Cardiac fibroblast (primary cell): ENCODE measurements at places on chromosomes 11 and 22.

DNA sequence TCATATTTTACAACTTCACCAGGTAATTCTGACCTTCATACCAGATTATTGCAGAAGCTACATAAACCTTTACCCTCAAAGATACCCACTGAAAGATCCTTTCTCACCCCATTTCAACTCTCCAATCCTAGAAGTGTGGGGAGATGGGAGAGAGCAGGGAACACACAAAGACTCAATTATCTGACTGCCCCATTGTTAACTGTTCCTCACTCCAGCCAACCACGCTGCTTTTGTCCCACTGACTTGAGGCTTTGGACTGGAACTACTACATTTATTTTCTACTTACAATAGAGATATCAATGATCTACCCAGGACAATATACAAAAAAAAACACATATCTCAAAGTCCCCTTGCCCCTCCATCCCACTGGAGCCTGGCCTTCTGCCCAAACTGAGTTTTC lies 44.7 kb upstream of the SLN start:
- no peak for DNase-seq

- no peak for DNase-seq
These were observed 30.6 kb downstream of the AMPD3 start for GRCh38 chr11:10485646-10486045.

DNA sequence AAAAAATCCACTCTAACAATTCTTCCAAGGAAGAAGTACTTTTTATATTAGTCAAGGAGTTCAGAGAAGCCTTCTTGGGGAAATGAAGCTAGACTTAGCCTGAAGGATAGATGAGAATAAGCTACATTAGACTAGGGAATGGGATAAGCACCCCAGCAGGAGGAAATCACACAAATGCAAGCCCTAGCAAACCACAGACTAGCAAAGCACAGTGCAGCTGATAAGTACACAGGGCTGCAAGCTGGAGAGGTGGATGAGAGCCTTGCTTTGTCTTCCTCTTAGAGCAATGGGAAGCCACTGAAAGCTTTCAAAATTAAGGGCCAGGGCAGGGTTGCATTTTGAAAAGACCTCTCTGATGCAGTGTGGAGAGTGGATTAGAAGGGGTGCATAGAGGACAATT lies 946.2 kb downstream of the LRRC4C start:
- DNase-seq, result no peak

DNA sequence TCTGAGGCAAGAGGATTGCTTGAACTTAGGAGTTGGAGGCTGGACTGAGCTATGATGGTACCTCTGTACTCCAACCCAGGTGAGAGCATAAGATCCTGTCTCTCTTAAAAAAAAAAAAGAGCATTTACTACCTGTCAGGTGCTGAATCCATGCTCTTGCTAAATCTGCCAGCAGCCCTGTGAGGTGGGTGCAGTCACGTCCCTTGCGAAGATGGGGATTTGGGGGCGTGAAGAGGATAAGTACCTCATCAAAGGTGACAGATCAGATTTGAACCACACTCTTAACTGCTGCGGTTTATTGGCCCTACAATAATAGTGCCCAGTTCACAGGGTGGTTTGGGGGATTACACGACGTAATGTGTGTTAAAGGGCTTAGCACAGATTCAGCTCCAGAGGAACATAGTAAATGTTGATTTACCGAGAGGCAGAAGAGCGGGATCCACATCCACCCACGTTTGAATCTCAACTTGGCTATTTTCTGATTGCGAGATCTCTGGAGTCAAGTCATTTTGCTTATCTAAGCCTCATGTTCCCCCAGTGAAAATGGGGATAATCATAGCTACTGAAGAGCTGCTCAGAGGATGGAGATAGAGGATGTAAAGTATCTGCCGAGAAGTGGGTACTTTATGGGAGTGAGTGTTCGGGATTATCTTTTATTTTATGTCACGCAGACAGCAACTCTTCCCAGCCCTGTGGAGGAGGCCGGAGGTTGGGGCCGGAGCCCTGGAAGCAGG lies 28.1 kb upstream of the LRRC10B start:
- no peak for DNase-seq

DNA sequence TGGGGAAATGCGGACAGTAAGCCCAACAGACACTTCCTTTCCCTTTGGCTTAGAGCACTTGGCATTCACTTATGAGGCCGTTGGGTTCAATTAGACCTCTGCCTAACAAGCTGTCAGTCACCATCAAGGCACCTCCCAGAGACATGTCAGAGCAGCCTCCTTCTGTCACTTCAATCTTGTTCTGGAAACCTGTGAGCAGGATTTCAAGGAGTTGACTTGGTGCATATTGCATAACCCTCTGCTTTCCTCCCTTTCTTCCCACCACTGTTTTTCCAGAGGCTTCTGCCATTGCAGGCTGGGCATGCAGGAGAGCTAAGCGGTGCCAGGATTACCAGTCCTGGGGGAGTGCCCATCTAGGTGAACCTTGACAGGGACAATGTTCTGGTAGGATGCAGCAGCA lies 484.2 kb upstream of the LRRC4C start:
- no peak for DNase-seq

DNA sequence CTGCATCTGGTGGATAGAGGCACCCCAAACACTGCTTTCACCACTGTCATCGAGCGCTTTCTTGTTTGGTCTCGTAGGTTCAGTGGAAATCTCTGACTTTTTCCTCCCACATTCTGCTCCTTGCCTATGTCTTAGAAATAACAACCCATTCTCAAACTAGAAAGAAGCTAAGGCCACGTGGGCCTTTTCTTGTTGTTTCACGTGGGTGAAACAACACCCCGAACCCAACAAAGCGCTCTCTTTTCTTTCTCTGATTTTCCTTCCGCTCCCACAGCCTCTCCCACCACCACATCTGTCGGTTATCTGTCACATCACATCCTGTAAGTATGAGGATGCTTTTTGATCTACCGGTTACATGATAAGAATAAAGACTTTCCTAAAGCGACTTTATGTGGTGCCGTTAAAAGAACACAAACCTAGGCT lies 77.1 kb downstream of the LINC01488 start:
- no peak for DNase-seq

DNA sequence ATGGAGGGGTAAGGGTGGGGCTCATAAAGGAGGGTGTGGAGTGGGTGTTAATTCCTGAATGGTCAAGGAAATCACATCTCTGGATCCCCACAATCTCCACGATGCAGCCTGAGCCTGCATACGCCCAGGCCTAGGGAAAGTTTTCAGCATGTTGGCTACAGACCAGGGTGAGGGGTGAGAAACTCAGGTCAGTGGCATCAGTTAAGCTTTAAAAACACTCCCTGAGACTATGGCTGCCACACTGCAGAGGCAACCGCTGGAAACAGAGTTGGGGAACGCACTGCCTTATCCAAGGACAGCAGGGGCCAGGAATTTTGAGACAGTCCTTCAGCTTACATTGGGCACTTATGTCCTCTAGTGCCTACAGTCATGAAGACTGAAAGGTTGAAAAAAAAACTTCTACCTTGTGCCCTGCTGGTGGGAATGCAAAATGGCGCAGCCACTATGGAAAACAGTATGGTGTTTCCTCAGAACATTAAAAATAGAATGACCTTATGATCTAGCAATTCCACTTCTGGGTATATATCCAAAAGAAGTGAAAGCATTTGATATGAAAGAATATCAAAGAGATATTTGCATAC lies 19.7 kb downstream of the DKK3 start:
- no peak for DNase-seq

DNA sequence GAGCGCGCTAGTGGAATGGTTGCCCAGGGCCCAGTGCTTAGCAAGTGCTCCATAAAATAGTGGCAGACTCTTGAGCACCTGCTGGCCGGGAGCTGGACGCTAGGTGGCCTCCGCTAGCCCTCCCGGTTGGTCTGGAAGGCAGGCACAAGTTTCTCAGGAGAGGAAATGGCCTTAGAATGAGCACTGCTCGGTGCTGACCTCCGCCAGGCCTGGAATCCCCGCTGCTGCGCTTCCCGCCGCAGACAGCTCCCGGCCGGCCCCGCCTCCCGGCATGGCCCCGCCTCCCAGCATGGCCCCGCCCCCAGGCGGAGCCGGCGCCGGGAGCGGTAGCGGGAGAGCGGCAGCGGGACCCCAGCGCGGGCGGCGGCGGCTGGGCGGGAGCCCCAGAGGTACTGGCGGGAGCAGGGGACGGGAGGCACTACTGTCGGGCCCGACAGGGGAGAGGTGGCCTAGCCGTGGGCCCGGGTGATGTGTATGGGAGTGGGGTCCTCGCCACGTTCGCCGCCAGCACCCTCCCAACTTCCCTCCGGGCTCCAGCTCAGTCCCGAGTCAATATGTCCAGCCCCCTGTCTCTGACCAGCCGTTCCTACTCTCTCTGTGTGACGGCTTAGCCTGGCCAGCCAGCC lies at the start of gene SIPA1:
Gene SIPA1, plus strand, starts transcription at position 308 of the 626 bp plus-strand sequence. CDS start 2,821 bp downstream, outside the sequence.
- peak; percentile 91 for DNase-seq

DNA sequence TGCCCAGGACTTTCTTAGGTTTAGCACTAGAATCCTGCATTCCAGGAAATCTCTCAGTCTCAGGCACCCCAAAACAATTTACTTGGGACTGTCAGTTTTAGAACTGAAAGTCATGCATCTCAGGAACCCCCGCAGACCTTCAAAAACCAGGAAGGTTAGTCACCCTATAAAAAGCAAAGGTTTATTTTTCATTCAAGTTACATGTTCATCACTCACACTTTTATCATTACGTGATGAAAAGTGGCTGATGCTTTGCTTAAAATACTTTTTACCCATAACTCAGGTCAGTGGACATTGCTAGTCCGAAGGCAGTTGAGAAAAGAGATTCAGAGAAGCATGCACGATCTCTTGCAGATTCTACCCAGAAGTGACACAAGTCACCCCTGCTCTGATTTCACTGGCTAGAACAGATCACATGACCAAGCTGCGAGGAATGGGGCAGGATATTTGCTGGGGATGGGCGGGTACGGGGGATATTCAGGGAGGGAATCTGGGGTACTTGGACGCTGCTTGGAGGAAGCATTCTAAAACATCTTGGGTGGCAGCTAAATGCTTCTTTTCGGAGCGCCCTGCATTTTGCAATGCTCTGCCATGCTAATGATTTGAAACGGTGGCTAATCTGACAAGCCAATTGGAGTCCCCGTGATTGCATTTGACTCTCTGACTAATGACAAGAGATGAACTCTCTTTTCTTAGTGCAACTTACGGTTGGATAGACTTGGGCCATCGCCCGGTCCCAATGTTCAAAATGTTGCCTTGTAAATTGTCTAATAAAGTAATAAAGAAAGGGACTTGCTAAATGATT lies 110.2 kb downstream of the MIAT start:
- no peak for DNase-seq

DNA sequence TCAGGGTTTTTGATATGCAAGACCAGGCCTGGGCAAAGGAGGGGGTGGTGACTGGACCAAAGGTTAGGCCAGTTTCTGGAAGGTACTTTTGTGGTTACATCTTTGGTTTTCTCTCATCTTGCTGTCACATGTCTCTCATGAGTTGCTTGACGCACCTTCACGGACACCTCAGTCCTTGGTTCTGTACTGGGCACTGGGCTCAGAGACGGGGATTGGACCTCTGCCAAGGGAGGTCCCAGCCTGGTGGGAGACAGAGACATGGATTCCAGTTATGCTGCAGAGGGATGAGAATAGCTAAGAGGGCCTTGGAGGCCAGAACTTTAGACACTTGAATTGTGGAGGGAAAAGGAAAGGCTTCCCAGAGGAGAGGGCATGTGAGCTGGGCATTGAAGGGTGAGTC lies 1.7 kb downstream of the USP35 start:
- DNase-seq, result no peak

DNA sequence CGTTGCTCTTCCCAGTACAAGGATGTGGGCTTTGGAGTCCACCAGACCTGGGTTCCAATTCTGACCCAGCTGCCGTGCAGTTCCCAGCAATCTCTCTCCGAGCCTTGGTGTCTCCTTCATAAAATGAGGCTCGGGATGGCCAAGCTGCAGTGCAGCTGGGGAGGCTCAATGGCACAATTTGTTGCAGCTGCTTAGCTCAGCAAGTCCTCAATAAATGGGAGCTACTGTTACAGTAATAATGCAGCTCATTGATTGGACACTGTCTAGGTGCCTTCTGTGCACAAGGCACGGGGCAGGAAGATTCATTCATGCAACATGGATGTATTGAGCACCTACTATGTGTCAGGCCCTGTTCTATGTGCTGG lies 37.1 kb downstream of the SHISAL1 start:
- DNase-seq, result no peak

DNA sequence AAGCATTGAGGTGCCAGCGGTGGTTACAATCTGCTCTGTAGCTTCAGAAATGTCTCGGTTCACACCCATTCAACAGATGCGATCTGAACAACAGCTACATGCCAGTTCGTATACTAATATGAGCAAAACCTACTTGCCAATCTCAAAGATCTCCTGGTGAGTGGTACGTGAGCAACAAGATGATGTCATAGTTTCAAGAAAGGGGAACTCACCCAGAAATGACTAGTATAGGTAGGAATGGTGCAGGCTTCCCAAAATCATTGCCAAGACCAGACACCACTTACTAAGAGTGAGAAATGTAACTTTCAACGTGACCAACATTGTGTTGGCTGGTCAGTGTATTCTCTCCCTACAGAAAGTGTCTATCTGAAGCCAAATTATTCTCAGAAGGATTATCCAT lies 31.1 kb downstream of the OR6Q1 start:
- peak; percentile 41 for DNase-seq

- no peak for DNase-seq
These were observed 9.3 kb upstream of the TPP1 start for GRCh38 chr11:6628526-6628925.

DNA sequence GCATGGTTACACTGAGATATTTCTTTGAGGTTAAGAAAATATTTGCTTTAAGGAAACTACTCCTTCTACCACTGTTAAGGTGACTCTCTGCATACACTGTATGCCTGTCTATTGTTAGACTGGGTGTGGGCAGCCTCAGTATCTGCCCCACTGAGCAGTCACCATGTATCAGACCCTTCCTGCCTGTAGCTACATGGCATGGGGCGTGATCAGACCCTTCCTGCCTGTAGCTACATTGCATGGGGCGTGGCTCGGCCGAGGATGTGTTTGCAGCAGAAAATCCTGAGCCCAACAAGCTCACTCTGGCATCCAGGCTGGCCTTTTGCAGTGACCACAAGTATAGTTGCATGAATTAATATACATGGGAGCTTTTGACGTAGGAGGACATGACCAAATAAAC lies 669.4 kb downstream of the OPCML start:
- no peak for DNase-seq

- peak; percentile 63 for DNase-seq
These were observed 63.2 kb downstream of the GRIA4 start for GRCh38 chr11:105673089-105673488.

DNA sequence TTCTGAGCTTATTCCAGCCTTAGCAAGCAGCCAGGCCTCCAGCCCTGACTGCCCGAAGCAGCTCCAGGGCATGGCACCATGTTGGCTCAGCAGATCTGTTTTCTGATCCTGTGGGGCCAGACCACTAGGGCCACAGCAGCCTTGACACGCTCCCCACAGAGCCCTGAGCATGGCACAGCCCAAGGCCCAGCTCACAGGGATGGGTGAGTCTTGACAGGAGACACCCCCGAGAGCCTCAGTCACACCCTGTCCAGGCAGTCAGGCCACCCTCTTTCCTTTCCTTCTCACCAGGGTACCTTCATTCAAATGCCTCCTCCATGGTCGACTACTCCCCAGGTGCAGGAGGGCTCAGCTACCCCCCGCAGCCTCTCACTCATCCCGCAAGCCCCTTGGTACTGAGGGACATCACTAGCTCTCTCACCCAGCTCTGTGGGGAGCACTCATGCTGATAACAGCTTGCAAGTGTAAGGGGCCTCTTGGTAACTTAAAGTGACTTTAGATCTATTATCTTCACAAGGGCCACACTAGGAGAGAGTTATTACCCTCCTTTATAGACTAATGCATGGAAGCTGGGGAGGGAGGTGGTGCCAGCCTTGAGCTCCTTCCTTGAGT lies 3.9 kb upstream of the CDC42BPG start:
- DNase-seq, result no peak
